ENCODE measurements at places on chromosomes 16 and 17.

DNA sequence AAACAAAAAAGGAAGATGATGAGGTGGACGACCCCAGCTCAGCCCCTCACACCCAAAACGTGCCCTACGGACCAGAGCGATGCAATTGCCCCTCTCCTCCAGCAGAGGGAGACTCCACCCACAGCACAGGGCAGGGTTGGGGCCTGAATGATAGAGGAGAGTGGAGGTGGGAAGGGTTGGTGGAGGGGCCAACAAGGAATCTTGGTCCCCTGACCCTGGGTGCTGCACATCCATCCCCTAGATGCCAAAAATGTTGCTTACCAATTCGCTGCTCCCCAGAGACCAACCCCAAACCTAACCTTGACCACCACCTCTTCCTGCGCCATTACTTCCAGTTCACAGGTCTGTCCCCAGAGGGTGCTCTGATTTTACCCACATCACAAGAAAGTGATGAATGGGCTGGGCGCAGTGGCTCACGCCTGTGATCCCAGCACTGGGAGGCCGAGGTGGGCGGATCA, 12.9 kb downstream of the P2RX5 start:
- peak; percentile 81 for DNase-seq

- no peak for DNase-seq
These were observed 29.8 kb upstream of the CRYBA1 start for GRCh38 chr17:29216856-29217255.

- DNase-seq = no peak
These were observed 539.6 kb upstream of the HSBP1 start for GRCh38 chr16:83268169-83268568.

GRCh38 chr17:76333673-76334505, 19.8 kb downstream of the PRPSAP1 start:
- DNase-seq = no peak

GRCh38 chr16:75249441-75249840, 2.0 kb downstream of the BCAR1 start:
- no peak for DNase-seq

- no peak for DNase-seq
These were observed 18.6 kb downstream of the CREBBP start for GRCh38 chr16:3861808-3862451.

GRCh38 chr16:445566-445965, 20.1 kb downstream of the RAB11FIP3 start:
- DNase-seq = no peak

DNA sequence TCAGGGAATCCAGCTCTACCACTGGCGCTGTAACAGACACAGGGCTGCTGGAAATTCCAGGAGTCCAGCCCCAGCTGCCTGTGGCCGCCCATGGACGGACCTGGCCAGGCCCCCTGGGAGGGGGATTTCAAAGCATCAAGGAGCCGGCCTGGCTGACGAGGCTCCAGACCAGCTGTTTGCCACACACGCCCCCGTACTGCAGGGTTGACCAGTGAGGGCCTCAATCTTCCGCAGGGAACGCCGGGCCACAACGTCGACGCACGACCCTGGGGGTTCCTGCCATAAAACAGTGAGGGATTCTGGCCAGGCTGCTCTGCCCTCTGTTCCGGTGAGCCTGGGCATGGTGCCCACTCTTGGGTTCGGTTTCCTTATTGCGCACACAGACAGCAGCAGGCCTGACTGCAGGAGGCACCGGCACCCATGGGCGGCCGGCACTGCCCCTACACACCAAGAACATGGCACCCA, 3.7 kb downstream of the LMF1 start:
- DNase-seq = no peak

GRCh38 chr17:81867170-81867990, 3.8 kb downstream of the ARHGDIA start:
- no peak for DNase-seq

DNA sequence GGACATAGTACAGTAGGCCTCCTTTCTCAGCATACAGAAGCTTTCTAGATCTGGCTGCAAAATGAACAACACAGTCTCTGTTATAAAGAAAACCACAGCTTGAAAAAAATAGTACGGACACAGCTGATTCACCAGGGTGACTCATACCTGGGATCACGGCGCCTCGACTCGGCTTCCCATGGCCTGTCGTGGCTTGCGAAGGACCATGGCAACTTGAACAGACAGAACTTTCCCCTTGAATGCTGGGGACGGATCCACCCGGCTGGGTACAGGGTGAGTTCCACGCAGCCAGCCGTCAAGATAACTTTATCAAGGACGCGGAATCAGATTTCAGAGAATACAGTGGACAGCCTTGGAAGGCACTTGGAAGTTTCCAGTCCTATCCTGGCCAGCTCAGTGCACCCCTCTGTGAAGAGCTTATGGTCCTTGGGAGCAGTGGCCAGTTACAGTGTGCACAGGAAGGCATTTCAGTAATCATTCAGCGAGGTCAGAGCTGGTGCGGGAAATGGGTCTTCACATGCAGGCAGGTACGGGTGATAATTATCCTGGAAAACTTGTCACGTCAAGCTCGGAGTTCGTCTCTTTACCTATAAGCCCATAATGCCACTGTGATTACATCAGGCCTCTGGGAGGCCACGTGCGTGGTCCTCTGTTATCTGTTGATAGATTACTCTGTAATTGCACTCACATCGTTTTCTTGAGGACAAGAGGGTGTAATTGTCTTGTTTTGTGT, 57.9 kb upstream of the MAF start:
- peak; percentile 78 for DNase-seq

GRCh38 chr17:76353004-76353598, 615 bp downstream of the PRPSAP1 start:
- peak; percentile 56 for DNase-seq

- no peak for DNase-seq
These were observed 3.2 kb downstream of the MPV17L start for GRCh38 chr16:15398618-15399316.

DNA sequence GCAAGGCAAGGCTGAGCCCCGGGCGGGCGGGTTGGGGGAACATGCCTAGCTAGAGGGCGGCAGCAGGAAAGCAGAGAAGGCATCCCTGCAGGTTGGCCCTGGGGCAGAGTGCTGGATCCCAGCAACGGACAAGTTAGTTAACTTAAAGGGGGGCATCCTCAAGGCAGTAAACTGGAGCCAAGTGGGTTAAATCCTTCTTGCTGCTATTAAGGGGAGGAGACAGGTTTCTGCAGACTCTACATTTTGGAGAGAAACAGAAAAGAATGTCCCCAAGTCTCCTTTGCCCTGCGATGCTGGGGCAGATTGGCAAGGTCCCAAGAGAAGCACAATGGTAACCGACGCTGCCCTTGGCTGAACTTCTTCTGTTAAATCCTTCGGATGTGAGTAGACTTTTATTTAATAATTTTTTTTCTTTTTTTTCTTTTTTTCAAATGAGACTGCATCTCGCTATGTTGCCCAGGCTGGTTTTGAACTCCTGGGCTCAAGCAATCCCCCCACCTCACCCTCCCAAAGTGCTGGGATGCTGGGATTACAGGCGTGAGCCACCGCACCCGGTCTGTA, 14.0 kb downstream of the ATP5PD start:
- no peak for DNase-seq

DNA sequence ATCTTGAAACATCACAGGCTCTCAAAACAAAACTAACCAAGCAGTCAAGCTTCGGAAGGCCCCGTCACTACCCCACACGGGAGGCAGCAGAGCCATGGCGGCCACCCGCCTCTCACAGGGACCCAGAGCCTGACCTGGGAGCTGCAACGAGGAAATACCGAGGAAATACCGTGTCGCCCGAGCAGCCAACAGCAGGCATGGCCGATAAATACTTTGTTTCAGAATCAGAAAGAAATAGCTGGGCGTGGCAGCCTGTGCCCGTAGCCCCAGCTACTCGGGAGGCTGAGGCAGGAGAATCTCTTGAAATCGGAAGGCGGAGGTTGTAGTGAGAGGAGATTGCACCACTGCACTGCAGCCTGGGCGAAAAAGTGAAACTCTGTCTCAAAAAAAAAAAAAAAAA, 6.9 kb downstream of the LMF1 start:
- no peak for DNase-seq

DNA sequence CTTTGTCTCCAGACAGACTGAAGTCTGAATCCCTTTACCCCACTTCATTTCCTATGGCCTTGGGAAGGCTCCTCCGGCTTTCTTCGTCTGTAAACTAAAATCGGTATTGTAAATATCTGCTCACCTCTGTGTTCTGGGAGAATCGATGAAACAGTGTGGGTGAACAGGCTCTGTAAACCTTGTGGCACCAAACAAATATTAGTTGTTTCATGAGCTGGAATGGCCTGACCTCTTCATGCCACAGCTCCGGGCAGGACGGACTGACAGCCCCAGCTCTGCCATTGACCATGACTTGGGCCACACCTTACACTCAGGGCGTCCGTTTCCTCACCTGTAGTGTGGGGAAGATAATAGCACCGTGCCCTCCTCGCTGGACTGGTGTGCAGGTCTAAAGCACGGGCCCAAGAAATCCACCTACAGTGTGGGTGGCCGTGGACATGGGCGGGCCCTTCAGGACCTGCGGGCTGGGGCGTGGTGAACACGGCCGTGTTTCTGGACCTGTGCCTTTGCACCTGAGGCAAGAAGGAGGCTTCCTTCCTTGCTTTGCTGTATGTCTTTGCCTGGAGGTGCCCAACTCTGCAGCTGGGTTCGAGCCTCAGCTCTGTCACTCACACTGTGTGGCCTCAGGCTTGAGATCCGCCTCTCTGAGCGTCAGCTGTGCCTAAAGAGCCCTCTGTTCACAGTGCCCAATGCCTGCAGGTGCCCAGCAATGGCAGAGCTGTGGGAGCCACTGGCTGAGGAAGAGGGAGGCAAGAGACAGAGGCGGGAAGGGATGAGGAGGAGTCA, 6.1 kb upstream of the OSGIN1 start:
- no peak for DNase-seq

DNA sequence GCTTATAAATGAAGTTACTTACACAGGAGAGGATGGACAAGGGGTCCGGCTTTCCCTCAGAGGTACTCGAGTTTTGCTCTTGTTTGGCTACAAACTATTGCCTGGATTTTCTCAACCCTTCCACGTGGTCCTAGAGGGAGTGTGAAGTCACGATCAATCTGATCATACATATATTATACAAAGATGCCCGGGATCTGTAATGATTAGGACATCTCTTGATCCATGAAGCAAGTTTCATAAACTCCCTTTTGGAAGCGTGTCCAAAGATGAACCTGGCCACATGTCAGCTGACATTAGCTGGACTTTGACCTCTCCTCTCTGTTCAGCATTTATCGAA, 2.3 kb upstream of the CDH11 start:
- DNase-seq = no peak

DNA sequence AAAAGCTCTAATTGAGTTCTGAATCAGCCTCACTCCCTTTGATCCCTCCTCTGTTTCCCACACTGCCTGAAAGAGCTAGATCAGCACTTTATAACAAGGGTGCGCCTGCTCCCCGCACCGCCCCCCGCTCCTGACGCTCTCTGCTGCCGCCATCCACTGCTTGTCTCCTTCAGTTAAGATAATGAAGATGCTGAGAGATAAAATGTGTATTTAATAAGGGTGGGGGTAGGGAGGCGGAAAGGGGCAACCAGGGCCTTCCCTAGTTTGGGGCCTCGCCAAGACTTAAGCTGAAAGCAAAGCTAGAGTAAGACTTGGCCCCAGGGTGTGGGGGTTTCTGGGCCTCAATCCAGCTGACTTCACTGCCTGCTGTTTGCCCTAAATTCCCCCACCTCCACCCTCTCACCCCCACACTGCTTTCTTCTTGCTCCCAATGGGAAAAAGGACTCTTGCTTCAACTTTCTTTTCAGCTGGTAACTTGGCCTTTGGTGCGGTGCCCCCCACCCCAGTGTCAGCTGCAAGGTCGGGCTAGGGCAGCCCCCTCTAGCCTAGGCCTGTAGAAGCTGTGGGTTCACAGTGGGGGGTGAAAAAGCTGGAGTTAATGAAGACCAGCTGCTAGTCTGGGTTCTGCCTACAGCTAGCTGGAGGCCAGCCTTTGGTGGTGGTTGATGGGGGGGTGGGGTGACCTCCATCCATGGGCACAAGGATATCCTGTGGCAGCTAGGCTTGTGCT, 1.8 kb upstream of the RARA start:
- DNase-seq = no peak

- DNase-seq = no peak
These were observed 33.1 kb downstream of the ABR start for GRCh38 chr17:1146561-1147265.

DNA sequence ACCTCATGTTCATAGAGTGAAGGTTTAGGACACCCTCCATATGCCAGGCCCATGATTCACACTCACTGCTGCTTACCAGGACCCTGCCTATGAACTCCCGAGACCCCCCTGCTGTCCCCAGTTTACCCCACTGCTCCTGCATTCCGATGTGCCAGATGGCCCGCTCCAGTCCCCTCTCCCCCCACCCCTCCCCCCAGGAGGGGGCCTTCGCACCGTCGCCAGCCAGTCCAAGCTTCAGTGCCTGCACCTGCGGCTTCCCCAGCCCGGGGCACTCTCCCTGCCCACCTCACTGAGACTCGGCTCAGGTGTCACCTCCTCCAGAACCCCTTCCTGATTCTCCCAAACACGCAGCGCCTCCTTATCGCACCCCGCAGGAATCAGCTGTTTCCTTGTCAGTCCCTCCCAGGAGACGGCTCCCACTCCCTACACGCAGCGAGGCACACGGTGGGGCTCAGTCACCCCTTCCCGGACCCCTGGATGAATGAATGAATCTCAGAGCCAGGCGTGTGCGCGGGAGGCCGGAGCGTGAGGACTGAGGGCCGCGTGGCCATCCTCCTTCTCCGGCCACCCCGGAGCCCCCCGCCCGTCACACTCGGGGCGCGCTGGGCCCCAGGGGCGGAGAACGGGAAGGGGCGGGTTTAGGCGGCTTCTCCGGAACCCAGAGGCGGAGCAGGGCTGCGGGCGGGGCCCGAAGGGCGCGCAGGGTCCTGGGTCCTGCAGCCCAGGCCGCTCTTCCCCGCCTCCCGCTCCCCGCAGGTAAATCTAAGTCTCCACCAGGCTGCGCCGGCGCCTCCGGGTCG, 1.6 kb downstream of the MYO1C start:
- peak; percentile 81 for DNase-seq

- DNase-seq = no peak
These were observed 123.1 kb upstream of the MAF start for GRCh38 chr16:79723583-79724168.

GRCh38 chr16:28528463-28528867, 10.3 kb downstream of the NUPR1 start:
- DNase-seq = no peak

DNA sequence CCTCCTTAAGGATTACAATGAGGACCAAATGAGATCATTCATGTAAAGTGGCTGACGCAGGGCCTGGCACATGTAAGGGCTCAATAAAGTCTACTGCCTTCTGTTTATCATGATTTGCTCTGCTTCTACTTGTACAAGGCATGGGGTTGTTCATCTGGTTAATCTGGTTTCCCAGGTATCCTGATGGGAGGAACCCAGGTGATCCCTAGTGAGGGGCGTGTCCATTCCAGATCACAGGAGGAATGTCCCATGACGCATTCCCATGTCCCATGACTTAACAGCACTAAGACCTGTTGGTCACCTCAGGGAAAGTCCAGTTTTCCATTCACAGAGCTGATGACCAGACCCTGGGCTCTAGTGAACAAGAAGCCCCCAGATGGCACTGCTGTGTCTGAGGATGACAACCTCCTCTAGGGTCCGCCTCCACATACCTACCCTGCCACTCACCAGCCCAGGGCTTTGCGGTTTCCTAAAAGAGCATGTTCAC, 11.5 kb upstream of the TPPP3 start:
- DNase-seq = no peak
